ENCODE measurements at places on chromosomes 7 and 10.

DNA sequence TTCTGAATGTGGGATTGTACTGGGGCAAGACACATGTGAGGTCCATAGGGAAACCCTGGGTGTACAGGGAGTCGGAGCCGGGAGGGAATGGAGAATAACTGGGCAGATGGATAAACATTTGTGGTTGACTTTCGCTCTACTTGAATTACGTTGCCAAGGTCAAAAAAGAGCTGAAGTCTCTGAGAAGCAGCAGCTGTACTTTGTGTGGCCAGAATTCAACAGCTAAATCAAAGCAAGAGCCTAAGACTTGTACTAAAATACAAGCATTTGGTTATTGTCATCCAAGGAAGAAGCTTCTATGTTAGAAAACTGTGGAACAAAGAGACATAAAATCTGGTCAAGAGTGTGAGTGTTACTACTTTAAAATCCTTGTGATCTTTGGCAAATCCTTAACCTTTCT, 457.2 kb downstream of the ARL4A start:
- no peak overlapping the region for H3K27ac ChIP-seq
- no peak overlapping the region for H3K4me3 ChIP-seq
- no peak for DNase-seq
- H3K27me3 ChIP-seq: no peaks in the 10 kb centered on the region

- H3K27ac ChIP-seq: no peak overlapping the region
- no peaks in the 10 kb centered on the region for H3K4me1 ChIP-seq
- H3K27me3 ChIP-seq: no peaks in the 10 kb centered on the region
- no peak overlapping the region for H3K4me3 ChIP-seq
- no peak for DNase-seq
- H3K36me3 ChIP-seq: peaks cover 16% of the 10 kb centered on the region
Observed at GRCh38 chr7:100022621-100023020, 7.2 kb downstream of the ZKSCAN1 start.

GRCh38 chr7:141456298-141456697, 94.9 kb upstream of the AGK start:
- H3K27ac ChIP-seq: no peak overlapping the region
- no peaks in the 10 kb centered on the region for H3K4me1 ChIP-seq
- no peaks in the 10 kb centered on the region for H3K27me3 ChIP-seq
- H3K4me3 ChIP-seq: no peak overlapping the region
- H3K36me3 ChIP-seq: no peaks in the 10 kb centered on the region

- no peaks in the 10 kb centered on the region for H3K36me3 ChIP-seq
- H3K27ac ChIP-seq: no peak overlapping the region
- no peak for DNase-seq
Observed at GRCh38 chr10:61342858-61343572, 110.2 kb downstream of the TMEM26 start.

- H3K4me1 ChIP-seq: peaks cover 18% of the 10 kb centered on the region
- no peak for DNase-seq
- H3K4me3 ChIP-seq: no peak overlapping the region
- no peak overlapping the region for H3K27ac ChIP-seq
- H3K36me3 ChIP-seq: no peaks in the 10 kb centered on the region
Observed at GRCh38 chr7:97006055-97006815, 882 bp downstream of the DLX6 start.

DNA sequence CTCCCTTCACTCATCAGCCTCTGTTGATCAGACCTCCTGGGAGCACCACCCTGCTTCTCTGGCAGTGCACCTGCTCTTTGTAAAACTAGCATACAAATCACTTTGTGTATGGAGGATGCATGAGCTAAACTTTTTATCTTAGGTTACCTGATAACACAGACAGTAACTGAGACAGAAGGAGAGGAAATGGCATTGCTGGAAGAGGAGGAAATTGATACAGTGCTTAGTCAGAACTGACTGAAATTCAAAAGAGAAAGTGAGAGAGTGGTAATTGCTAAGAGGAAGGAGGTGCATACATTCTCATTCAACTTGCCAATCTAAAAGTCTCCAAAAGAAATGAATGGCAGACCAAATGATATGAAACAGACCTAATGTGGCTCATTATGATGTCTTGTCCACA, 1120.7 kb downstream of the GATA3 start:
- no peaks in the 10 kb centered on the region for H3K4me1 ChIP-seq
- H3K27ac ChIP-seq: no peak overlapping the region
- H3K27me3 ChIP-seq: no peaks in the 10 kb centered on the region
- no peaks in the 10 kb centered on the region for H3K36me3 ChIP-seq
- no peak overlapping the region for H3K4me3 ChIP-seq

DNA sequence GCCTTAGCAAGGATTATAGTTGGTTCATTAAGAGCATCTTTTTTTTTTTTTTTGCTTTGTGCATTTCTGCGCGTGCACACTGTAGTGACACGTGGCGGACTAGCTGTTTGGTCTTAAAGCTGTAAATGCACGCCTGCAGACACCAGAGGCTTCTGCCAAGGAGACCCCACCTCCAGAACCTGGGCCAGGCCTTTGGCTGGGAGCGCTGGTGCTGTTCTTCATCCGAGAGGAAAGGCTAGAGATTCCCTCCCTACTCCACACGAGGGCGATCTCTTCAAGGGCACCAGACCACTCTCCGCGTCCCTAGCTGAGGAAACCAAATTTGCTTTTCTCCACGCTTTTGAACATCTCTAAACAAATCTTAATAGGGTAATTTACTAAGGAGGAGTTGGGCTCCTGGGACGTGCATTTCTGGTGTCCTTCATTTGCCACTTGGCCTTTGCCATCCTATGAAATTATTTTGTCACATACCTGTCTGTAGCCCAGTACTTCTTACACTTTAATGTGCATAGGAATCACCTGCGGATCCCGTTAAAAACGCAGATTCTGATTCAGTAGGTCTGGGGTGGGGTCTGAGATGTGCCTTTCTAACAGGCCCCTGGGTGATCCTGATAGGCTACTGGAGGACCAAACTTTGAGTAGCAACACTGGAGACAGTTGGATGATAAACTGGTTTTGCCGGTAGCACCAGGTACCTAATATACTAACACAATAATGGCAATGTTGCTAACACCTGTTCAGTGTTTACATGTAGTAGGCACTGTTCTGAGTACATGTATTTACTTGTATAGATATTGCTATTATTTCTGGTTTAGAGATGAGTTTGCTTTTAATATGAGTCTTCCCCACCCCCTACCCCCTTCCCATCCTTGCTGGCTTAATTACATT, 1.3 kb upstream of the SLC26A5 start:
- peaks cover 6% of the 10 kb centered on the region for H3K4me1 ChIP-seq
- H3K27ac ChIP-seq: no peak overlapping the region
- DNase-seq: peak; percentile 48
- no peaks in the 10 kb centered on the region for H3K36me3 ChIP-seq
- H3K4me3 ChIP-seq: no peak overlapping the region
- peaks cover 19% of the 10 kb centered on the region for H3K27me3 ChIP-seq

GRCh38 chr10:20737107-20737506, 160.0 kb downstream of the NEBL start:
- H3K27ac ChIP-seq: no peak overlapping the region
- H3K36me3 ChIP-seq: no peaks in the 10 kb centered on the region
- no peaks in the 10 kb centered on the region for H3K27me3 ChIP-seq
- DNase-seq: no peak

GRCh38 chr7:96157856-96158255, 164.0 kb downstream of the SLC25A13 start:
- no peak overlapping the region for H3K27ac ChIP-seq
- H3K4me3 ChIP-seq: no peak overlapping the region
- H3K4me1 ChIP-seq: no peaks in the 10 kb centered on the region
- H3K27me3 ChIP-seq: no peaks in the 10 kb centered on the region

- H3K4me3 ChIP-seq: no peak overlapping the region
- no peaks in the 10 kb centered on the region for H3K27me3 ChIP-seq
- no peak for DNase-seq
- H3K36me3 ChIP-seq: no peaks in the 10 kb centered on the region
Observed at GRCh38 chr7:16762177-16762576, 8.6 kb downstream of the TSPAN13 start.

GRCh38 chr7:95531605-95532219, 46.0 kb downstream of the ASB4 start:
- no peak overlapping the region for H3K4me3 ChIP-seq
- no peak for DNase-seq
- no peaks in the 10 kb centered on the region for H3K36me3 ChIP-seq
- no peaks in the 10 kb centered on the region for H3K27me3 ChIP-seq
- no peak overlapping the region for H3K27ac ChIP-seq

DNA sequence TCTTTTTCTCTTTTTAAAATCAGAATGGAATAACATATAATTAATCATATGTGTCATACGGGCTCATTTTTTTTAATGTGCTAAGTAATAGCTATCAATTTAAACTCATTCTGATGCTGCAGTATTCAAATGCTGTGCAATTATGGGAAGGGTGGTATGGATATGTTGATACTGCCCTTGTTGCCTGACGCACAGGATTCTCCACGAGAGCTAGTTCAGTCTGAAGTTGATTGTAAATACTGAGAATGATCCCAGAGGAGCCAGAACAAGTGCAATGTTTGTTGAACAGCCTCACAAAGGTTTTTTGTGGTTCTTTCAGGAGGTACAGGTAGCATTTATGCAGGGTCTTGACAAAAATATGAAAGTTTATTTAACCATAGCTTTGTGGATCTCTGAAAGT, 13.4 kb downstream of the NPY start:
- no peaks in the 10 kb centered on the region for H3K27me3 ChIP-seq
- no peaks in the 10 kb centered on the region for H3K4me1 ChIP-seq
- H3K36me3 ChIP-seq: no peaks in the 10 kb centered on the region
- DNase-seq: no peak
- no peak overlapping the region for H3K4me3 ChIP-seq

- H3K4me3 ChIP-seq: no peak overlapping the region
- H3K4me1 ChIP-seq: no peaks in the 10 kb centered on the region
- H3K36me3 ChIP-seq: no peaks in the 10 kb centered on the region
- H3K27me3 ChIP-seq: no peaks in the 10 kb centered on the region
- DNase-seq: no peak
Observed at GRCh38 chr7:156356551-156356950, 284.0 kb upstream of the RNF32 start.

GRCh38 chr10:106401161-106401560, 763.3 kb downstream of the SORCS1 start:
- H3K27ac ChIP-seq: no peak overlapping the region
- DNase-seq: no peak
- no peak overlapping the region for H3K4me3 ChIP-seq
- H3K4me1 ChIP-seq: no peaks in the 10 kb centered on the region

DNA sequence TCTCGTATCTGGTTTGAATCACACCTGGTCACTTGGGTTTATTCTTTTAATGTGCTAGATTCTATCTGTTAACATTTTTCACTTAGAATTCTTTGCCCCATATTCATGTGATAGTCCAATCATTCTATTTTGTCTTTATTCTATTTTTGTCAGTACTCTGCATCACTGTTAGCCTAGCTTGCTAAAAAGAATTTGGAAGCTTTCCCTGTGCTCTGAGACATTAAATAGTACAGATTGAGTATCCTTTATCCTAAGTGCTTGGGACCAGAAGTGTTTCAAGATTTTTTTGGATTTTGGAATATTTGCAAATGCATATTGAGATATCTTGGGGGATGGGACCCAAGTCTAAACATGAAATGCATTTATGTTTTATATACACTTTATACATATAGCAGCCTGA, 51.0 kb downstream of the RALA start:
- no peaks in the 10 kb centered on the region for H3K36me3 ChIP-seq
- no peak overlapping the region for H3K4me3 ChIP-seq
- no peaks in the 10 kb centered on the region for H3K4me1 ChIP-seq

DNA sequence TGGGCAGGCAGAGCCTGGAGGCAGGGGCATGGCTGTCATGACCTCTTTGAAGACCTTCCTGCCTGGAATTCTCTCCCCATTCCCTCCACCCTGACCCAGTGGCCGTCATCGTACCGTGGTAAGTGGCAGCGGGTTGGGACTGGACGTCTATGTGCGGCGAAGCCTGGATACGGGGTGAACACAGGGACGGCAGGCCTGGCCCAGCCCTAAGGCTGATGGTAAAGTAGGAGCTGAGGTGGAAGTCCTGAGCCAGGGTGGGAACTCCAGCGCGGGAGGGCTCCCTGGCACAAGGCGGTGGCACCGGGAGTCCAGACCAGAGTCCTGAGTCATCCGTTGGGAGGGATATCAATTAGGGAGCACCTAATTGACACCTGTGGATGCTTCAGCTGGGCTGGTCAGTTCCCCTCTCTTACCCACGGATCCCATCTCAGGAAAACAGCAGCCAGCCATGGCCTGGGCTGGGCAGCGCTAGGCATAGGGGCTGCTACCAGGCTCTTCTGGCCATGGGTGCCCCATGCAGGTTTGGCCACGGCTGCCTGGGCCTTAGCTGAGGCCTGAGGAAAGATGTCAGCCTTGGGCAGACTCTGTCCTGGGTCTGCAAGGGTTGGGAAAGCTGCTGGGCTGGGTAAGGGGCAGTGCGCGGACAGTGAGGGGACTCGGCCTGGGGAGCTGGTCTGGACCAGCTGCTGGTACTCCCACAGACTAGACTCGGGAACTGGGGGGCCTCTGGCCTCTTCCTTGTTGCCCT, 3.3 kb downstream of the PPIF start:
- no peaks in the 10 kb centered on the region for H3K27me3 ChIP-seq
- peaks cover 28% of the 10 kb centered on the region for H3K4me1 ChIP-seq
- no peak overlapping the region for H3K4me3 ChIP-seq
- H3K27ac ChIP-seq: no peak overlapping the region

DNA sequence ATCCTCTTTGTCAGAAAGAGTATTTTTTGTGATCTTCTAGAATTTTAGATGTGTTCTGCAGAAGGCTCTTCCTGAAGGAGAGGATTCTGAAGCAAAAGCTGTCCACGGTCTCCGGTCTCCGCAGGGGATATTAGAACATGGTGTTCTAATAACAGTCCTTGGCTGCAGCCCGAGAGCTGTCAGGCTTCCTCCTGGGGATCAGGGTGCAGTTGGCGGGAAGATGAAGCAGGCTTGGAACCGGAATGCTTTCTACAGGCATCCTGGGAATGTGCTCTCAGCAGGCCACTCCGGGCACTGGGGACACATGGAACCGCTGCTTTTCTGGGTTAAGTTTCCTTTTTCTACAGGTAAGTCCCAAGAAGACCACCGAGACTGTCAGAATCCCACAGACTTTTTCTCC, 118.6 kb upstream of the PARD3 start:
- no peak overlapping the region for H3K27ac ChIP-seq
- no peaks in the 10 kb centered on the region for H3K4me1 ChIP-seq

DNA sequence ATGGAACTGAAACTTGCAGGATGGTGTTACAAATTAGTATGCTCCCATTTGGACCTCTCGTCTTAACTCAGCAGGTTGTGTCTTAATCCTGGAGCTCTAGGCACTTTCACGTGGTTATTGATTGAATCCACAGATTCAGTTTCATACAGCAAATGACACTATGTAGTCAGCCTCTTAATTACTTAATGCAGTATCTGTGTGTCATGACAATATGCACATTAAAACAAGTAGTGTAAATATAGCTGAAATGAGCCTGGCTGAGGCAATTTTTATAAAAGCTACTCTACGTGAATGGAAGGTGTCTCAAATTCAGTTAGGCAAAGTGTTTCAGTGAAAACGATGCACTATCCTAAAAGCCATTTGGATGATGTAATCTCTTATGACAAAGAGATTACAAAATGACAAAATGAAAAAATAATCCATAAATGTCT, 86.8 kb downstream of the CD36 start:
- DNase-seq: no peak
- no peak overlapping the region for H3K4me3 ChIP-seq
- H3K27ac ChIP-seq: no peak overlapping the region
- no peaks in the 10 kb centered on the region for H3K27me3 ChIP-seq
- H3K36me3 ChIP-seq: no peaks in the 10 kb centered on the region

Measured in CD8-positive, alpha-beta memory T cell (primary cell).